Umbilical cord (tissue), 2 donors: ENCODE measurements at places on chromosomes 12 and 14. TPM values are rescaled to one million over a fixed set of nuclear protein-coding genes. Genes with fewer than 3 reads are reported as not detected.

Gene RPGRIP1
- total RNA-seq, result not detected

Gene TEX52
- 11.3 TPM for total RNA-seq

GRCh38 chr14:93909429-93910128 lies 17.6 kb upstream of the FAM181A start:
- no peak for DNase-seq

GRCh38 chr12:19799216-19799615 lies 359.9 kb downstream of the AEBP2 start:
- no peak for DNase-seq

Gene SMOC1
- 17.6 TPM for total RNA-seq

GRCh38 chr14:35829449-35829848 lies 3.3 kb downstream of the BRMS1L start:
- DNase-seq, result no peak

Gene B3GNT4
- total RNA-seq, result 3.6 TPM

Gene CCDC38
- 20.9 TPM for total RNA-seq

Gene DAO
- total RNA-seq, result not detected

DNA sequence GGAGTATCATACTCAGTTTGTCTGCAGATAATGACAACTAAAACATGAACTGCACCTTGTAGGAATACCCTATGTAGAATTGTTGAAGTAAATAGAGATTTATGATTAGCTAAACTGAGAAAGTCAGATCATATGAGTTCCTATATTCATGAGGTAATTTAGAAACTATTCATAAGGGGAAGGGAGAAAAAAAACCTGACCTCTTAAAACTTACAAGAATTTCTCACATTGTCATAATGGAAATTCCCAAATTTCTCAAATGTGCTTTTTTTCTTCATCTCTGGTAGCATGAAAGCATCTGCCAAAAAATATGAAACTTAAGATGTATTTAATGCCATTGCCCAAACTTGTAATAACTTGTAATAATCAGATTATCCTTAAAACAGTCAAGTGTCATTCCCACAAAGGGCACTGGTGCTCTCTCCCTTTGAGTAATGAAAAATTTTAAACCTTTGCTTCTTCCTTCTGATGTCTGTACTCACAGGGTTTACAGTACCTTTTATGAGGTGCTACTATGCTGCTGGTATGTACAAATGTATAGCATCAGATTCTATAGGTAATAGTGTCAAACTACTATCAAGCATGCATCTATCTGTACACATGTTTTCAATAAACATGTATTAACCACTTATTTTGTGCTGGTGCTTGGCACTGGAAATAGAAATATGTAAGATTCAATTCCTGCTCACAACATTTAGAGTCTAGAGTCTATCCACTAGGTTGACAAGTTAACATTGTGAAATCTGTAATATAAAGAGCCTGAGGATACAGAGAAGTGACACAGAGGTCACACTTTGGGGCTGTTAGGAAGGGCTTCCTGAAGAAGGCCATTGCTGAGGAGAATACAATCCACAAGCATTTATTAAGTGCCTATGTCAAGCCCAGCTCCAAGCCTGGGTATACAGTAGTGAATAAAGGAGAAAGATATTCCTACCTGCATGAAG lies 17.4 kb upstream of the DRAM1 start:
- no peak for DNase-seq

DNA sequence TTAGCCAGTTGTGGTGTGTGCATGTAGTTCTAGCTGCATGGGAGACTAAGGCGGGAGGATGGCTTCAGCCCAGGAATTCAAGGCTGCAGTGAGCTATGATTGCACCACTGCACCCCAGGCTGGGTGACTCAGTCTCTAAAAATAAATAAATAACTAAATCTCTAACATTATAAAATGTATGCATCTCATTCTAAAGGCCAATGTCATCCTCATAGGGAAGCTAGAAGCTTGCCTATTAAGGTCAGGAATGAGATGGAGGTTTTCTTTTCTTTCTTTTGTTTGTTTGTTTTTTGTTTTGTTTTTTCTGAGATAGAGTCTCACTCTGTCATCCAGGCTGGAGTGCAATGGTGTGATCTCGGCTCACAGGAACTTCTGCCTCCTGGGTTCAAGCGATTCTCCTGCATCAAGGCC lies 48.8 kb upstream of the PAPLN start:
- no peak for DNase-seq

DNA sequence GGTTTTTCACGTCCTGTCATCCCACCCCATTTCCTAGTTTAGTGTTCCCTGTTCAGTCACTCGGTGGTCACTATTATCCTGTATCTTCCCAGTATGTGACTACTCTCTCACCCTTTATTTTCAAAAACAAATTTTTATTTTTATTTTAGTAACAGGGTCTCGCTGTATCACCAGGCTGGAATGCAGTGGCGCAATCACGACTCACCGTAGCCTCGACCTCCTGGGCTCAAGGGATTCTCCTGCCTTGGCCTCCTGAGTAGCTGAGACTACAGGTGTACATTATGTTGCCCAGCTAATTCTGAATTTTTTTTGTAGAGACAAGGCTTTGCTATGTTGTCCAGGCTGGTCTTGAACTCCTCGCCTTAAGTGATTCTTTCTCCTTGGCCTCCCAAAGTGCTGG lies 20.1 kb upstream of the PRICKLE1 start:
- no peak for DNase-seq

DNA sequence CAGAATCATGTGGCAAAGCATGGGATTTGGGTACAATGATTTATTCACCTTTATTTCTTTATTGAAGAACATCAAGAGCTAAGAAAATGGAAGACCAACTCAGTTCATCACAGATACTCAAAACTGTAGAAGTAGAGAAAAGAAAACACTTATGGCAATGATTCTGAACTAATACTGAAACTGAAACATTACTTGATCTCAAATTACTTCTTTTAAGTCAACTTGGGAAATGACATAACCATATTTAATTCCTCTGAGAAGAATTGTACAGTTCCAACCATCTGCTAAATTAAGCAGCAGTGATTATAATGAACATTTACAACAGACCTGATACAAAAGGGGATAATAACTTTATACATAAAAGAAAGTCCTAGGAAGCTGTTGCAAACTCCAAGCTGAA lies 466.5 kb downstream of the TMTC2 start:
- DNase-seq, result no peak

DNA sequence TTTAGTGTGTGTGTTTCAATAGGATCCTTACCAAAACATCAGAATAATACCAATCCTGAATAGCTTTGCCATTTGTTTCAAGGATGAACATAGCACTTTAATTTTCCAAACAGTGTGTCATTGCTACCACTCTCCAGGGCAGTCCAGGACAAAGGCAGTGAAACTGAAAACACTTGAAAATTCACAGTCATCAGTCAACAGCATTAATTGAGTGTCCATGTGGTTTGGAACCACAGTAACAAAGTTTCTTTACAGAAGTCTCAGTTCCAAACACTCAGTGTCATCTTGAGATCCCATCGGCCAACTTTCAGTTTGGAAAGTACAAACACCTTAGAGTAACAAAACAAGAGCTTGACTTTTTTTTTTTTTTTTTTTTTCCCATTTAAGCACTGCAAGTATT lies 228.4 kb upstream of the SOX5 start:
- no peak for DNase-seq

GRCh38 chr14:53783256-53783655 lies 173.4 kb downstream of the BMP4 start:
- no peak for DNase-seq

GRCh38 chr12:9730591-9730990 lies 2.3 kb downstream of the CLECL1 start:
- no peak for DNase-seq

DNA sequence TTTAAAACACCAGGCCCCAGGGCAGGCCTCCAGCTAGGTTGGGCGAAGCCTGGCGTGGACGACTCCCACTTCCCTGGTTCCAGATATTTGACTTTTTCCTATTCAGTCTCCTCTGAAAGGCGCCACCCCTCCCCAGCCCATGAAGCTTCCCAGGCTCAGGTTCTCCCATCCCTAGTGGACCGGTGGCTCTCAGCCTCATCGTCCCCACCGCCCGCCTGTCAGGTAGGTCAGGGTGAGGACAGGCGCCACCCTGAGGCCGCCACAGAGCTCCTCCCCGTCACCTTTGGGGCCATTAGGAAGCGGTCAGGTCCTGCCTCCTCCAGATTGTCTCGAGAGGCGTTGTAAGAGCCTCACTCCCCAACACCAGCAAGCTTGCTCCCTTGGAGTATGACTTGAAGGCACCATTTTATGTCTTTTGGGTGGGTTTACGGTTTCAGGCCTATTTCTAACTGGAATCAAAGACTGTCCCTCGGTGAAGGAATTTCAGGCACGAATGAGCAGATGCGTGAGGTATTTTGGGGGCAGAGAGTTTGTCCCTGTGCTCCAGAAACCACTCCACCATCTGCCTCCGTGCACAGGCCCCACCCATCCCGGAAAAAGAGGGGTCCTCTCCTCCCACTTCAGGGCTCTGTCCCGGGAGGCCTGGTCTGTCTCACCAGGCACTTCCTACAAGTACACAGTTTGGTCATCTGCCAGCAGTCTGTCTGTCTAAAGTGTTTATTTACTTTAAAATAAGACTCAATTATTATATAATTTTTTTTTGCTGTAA lies 55.6 kb downstream of the TSPAN9 start:
- peak; percentile 90 for DNase-seq

DNA sequence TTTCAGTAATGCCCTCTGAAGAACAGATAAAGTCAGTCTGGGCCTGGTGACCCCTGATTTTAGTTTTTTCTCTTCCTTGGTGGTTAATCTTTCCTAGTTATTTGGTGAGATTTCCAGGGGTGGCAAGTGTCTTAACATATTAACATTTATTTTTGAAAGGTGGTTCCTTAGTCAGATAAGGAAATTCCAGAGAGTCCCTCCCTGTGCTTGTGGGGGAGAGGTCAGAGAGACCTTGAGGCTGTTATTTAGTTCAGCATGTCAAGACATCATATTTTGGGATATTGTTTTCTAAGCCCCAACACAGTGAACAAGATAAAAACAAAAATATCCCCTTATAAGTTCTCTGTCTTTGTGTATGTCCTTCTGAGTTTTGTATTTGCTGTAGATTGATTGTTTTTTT lies 9.5 kb upstream of the LUM start:
- DNase-seq, result no peak

GRCh38 chr14:77554816-77555599 lies 56.4 kb upstream of the ISM2 start:
- no peak for DNase-seq

GRCh38 chr12:1632702-1633101 lies 3.7 kb downstream of the WNT5B start:
- DNase-seq, result no peak

DNA sequence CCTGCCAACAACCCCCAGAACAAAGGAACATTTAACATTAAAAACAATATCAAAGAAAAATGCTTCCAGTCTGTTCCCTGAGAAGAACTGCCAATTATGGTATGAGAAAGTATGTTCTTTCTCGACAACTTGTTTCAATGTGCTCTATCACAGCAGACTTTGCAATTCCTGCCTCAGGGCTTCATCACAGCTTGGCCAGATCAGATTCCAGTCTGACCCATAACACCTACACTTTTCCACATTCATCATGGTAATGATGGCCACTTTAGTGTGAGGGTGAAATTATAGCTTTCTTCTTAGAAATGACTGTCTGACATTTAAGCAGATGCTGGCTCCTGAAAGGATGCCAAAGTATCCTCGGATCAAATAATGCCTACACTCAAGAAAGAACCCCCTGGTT lies 17.0 kb downstream of the NEK9 start:
- no peak for DNase-seq

Gene GPR68
- not detected for total RNA-seq

Gene COL2A1
- 0.48 TPM for total RNA-seq

DNA sequence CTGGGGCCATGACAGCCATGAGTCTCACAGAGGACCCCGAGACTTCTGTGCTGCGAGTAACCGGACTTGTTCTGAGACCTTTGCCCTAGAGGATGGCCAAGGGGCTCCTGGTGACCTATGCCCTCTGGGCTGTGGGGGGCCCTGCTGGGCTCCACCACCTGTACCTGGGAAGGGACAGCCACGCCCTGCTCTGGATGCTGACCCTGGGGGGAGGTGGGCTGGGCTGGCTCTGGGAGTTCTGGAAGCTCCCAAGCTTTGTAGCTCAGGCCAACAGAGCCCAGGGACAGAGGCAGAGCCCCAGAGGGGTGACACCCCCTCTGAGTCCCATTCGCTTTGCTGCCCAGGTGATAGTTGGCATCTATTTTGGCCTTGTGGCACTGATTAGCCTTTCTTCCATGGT lies 2.1 kb downstream of the DNAJC22 start:
- no peak for DNase-seq

- DNase-seq, result no peak
These were observed 1041.8 kb downstream of the VRK1 start for GRCh38 chr14:97838986-97839385.

DNA sequence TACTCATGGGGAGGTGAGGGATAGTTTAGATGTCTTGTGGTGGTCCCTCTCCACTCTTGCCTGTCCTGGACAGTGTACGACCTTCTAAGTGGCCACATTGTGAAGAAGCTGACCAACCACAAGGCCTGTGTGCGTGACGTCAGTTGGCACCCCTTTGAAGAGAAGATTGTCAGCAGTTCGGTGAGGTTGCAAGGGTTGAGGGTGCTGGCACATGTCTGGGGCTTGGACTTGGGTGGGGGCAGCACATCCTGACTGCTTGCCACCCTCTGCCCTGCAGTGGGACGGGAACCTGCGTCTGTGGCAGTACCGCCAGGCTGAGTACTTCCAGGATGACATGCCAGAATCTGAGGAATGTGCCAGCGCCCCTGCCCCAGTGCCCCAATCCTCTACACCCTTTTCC lies 7.6 kb upstream of the FITM1 start:
- DNase-seq, result no peak

- DNase-seq, result no peak
These were observed 10.6 kb downstream of the ACVRL1 start for GRCh38 chr12:51917746-51918453.

DNA sequence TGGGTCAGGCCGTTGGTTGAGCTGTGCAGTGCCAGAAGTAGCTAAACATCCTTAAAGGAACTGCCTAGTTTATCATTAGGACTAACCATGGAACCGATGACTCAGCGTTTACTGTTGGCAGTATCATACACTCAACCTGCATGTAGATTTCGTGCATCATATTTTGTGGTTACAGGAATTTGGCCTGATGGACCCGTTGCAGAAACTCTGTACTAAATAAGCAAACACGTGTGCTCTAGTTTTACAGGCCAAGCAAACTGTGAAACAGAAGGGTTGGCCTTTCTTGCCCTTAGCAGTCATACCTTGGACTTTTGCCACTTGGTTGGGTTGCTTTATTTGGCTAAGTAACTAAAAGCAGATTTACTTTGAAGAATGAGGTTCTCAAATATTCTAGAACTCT lies 35.6 kb downstream of the DGLUCY start:
- DNase-seq, result peak; percentile 90

GRCh38 chr12:56658921-56659320 lies 13.1 kb upstream of the ATP5F1B start:
- DNase-seq, result no peak

GRCh38 chr14:80425686-80426085 lies 214.4 kb upstream of the DIO2 start:
- DNase-seq, result no peak

- no peak for DNase-seq
These were observed 459.2 kb downstream of the RAD51B start for GRCh38 chr14:68278576-68279436.

Gene KRT85
- not detected for total RNA-seq

- no peak for DNase-seq
These were observed 8.9 kb downstream of the CDKN1B start for GRCh38 chr12:12725956-12726554.

- DNase-seq, result no peak
These were observed 36.5 kb upstream of the SFSWAP start for GRCh38 chr12:131674373-131674772.

- DNase-seq, result no peak
These were observed 44.3 kb downstream of the NCOR2 start for GRCh38 chr12:124523071-124523470.
